PC-3 (cell line): ENCODE measurements at places on chromosomes 6 and 20. TPM values are rescaled to one million over a fixed set of nuclear protein-coding genes. Genes with fewer than 3 reads are reported as not detected.

GRCh38 chr6:70051197-70052124 lies 185.1 kb downstream of the COL19A1 start:
- no peak for DNase-seq

- DNase-seq, result no peak
Observed at GRCh38 chr6:81485395-81485794, 267.1 kb downstream of the TENT5A start.

- DNase-seq, result peak; percentile 52
Observed at GRCh38 chr6:140070846-140071473, 696.5 kb upstream of the CITED2 start.

DNA sequence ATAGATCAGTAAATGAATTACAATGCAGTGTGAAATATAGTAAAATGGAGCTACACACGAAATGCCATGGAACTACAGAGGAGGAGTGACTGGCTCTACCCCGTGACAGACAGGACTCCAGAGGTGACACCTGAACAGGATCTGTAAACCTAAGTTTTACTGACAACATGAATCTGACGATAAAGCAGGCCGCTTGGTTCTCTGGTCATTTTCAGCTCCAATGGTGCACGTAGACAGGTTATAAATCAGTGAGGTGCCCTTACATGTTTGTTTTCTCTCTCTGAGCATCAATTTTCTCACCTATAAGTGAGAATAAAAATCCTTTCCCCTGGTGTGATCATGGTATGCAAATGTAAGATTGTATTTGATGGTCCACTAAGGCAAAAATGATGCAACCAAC lies 301.7 kb upstream of the PLN start:
- no peak for DNase-seq

DNA sequence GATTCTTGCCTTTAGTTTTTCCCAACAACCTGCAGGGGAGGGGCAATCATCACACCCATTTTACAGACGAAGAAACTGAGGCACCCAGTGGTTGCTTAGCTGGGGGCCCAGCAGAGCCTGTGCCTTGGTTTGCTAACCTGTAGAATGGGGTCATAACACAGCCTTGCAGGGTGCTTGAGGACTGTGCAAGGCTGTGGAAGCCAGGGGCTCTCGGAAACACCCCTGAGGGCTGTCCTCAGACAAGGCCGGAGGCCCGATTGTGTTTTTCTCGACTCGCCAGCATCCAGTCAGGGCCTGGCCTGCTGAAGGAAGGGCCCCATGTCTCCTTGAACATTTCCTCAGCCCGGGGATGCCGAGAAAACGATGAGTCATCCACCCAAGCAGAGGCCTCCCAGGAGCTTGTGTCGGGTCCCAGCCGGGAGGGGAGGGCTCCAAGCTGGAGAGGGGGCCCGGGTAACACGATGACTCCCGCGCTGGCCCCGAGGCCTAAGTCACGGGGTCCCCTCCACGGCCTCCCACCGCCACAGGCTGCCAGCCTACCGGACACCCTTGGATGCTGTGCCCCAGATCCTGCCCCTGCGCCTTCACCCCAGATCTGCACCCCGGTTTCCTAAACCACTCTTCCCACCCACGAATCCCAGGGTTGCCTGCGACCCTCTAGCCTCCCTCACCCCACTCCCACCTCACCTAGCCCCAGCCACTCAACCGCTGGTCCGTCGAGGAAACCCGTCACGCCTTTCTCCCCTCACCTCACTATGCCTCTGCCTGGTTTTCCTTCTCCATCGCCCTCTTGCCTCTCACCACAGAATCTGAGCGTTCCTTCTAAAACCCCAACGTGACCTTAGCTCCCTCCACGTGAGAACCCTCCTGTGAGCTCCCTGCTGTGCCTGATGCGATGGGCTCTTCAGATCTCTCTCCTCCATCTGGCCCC lies 10.6 kb downstream of the NOL4L start:
- DNase-seq, result peak; percentile 34

- DNase-seq, result no peak
Observed at GRCh38 chr20:29741894-29742698, 1515.4 kb upstream of the DEFB115 start.

RCAN2 gene
- not detected in 2 replicates for total RNA-seq

CALHM5 gene
- not detected in 2 replicates for total RNA-seq
